ENCODE measurements at places on chromosomes 16 and 17. TPM values are rescaled to one million over a fixed set of nuclear protein-coding genes. Genes with fewer than 3 reads are reported as not detected.

Gene RRAD
- polyA plus RNA-seq = 1.2 TPM

Gene KRTAP9-4
- polyA plus RNA-seq = not detected

Gene SECTM1
- 80.8 TPM for polyA plus RNA-seq

Gene NPIPA3
- 0.54 TPM for polyA plus RNA-seq

Gene CNTNAP4
- not detected for polyA plus RNA-seq

Gene SDR42E2
- polyA plus RNA-seq = not detected

Gene NSRP1
- polyA plus RNA-seq = 18.0 TPM

Gene KRT17
- 0.17 TPM for polyA plus RNA-seq

Gene RPAIN
- 32.9 TPM for polyA plus RNA-seq

Gene MYH11
- 5.1 TPM for polyA plus RNA-seq

Gene RSL1D1
- 85.5 TPM for polyA plus RNA-seq

Gene PRR11
- polyA plus RNA-seq = 1.2 TPM
